Caudate nucleus (tissue), 63 donors: ENCODE measurements at places on chromosomes 4 and X.

DNA sequence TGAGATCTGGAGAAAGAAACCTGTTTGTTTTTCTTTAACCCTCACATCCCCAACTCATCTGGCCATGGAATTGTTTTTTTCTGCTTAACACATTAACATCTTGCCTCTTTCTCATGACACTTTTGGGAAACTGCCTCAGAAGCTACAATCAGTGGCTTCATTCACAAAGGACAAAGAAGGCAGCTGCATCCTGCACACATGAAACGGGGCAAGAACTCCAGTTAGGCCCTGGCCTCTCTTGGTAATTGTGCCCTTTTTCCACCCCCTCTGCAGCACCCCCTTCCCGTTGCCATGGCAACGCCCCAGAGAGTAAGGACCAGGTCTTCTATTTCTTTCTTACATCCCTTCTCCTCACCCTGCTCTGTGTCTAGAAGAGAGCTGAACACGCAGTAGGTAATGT is 103.4 kb downstream of the PDGFRA start:
- DNase-seq, result no peak

- no peak for DNase-seq
These were observed 452.7 kb downstream of the NLGN4X start for GRCh38 chrX:5775846-5776430.

- DNase-seq, result no peak
These were observed 28.1 kb downstream of the BEX3 start for GRCh38 chrX:103404231-103405008.

DNA sequence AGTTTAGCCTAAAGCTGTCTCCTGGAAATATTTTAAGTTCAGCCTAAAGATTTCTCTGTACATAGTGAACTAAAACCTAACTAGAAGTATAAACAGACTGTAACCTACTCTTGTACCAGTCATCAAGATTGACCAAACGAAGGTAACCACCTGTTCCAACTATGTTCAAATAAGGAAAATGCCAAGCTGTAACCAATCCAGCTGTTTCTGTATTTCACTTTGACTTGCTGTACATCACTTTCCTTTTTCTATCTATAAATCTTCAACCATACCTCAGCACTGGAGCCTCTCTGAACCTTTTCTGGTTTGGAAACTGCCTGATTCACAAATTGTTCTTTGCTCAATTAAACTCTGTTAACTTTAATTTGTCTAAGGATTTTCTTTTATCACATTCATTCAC is 3.1 kb upstream of the CYSLTR1 start:
- no peak for DNase-seq

- DNase-seq, result no peak
These were observed 271.2 kb upstream of the AGA start for GRCh38 chr4:177713454-177713853.

DNA sequence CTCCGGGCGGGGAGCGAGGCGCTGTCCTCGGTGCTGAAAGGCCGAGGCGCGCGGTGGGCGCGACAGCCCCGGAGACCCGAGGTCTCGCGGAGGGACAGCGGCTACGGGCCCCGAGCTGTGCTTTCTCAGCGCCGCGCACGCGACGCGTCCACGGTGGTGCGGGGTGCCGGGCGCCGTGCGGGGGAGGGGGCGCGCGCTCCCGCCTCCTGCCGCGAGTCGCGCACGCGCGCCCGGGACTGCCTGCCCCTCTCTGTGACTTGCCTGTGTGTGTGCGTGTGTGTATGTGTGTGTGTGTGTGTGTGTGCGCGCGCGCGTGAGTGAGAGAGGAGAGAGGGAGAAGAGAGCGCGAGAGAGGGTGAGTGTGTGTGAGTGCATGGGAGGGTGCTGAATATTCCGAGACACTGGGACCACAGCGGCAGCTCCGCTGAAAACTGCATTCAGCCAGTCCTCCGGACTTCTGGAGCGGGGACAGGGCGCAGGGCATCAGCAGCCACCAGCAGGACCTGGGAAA is at the start of gene GRIA2:
TSS of gene GRIA2 (plus strand) at position 358 of the 511 bp plus-strand sequence. CDS start 315 bp downstream, outside the sequence.
- DNase-seq, result peak; percentile 30

DNA sequence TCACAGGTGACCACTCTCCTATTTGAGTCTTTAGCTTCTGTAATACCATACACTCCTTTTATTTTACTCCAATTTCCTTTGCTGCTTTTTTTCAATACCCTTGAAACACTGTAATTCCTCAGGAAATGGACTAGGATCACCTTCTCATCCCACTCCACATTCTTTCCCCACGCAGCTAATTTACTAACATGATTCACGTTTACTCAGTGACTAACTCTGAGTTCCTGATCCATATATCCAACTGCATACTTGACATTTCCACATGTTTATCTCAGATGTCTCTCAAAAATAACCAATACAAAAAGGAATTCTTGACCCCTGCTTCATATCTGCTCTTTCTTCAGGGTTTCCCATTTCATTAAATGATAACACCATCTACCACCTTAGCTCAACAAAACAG is 19.9 kb downstream of the RPS6KA6 start:
- no peak for DNase-seq

- no peak for DNase-seq
These were observed 37.4 kb downstream of the PDLIM5 start for GRCh38 chr4:94489098-94489497.
